A549 treated with Mapracorat at 1 μM for 4 hours (cell line): ENCODE measurements at places on chromosomes 16 and 17. TPM values are rescaled to one million over a fixed set of nuclear protein-coding genes. Genes with fewer than 3 reads are reported as not detected.

DNAH2 gene
- total RNA-seq: 0.01 to 0.02 TPM (median 0.01 TPM) in 4 of 5 replicates, not detected in the other

DLX4 gene
- total RNA-seq: 2.1 to 3.3 TPM (median 2.9 TPM) in 5 replicates

TMIGD1 gene
- not detected in 5 replicates for total RNA-seq

QPRT gene
- total RNA-seq: 0.57 to 1.5 TPM (median 1.2 TPM) in 5 replicates

THAP11 gene
- total RNA-seq: 24.3 to 41.1 TPM (median 39.8 TPM) in 5 replicates

TBX4 gene
- total RNA-seq: 0.23 to 0.36 TPM (median 0.30 TPM) in 5 replicates

PHKB gene
- 24.3 to 35.9 TPM (median 30.7 TPM) in 5 replicates for total RNA-seq

NAGLU gene
- 31.0 to 51.3 TPM (median 43.8 TPM) in 5 replicates for total RNA-seq

PRSS22 gene
- 0.64 to 1.5 TPM (median 1.2 TPM) in 5 replicates for total RNA-seq

LRRC75A gene
- 0.93 to 1.3 TPM (median 1.1 TPM) in 5 replicates for total RNA-seq

EARS2 gene
- 25.5 to 33.8 TPM (median 30.7 TPM) in 5 replicates for total RNA-seq

GLP2R gene
- total RNA-seq: 7.5 to 14.9 TPM (median 9.2 TPM) in 5 replicates

ACSM2B gene
- not detected in 5 replicates for total RNA-seq

PIMREG gene
- total RNA-seq: 42.0 to 50.8 TPM (median 48.6 TPM) in 5 replicates

STH gene
- not detected in 5 replicates for total RNA-seq

NT5C gene
- 86.4 to 137 TPM (median 131 TPM) in 5 replicates for total RNA-seq

ABCA6 gene
- total RNA-seq: not detected in 5 replicates

NFATC2IP gene
- 18.0 to 32.6 TPM (median 24.3 TPM) in 5 replicates for total RNA-seq

SRCIN1 gene
- total RNA-seq: 1.3 to 2.9 TPM (median 2.4 TPM) in 5 replicates

METTL22 gene
- 21.8 to 25.7 TPM (median 25.4 TPM) in 5 replicates for total RNA-seq

CES5A gene
- not detected in 5 replicates for total RNA-seq

SEZ6L2 gene
- total RNA-seq: 15.1 to 22.3 TPM (median 19.9 TPM) in 5 replicates
